Activated CD4-positive, alpha-beta T cell treated with anti-CD3 and anti-CD28 coated beads for 4 hours (primary cell): ENCODE measurements at places on chromosomes 1 and 21.

GRCh38 chr1:44655609-44656008 lies 18.7 kb downstream of the TMEM53 start:
- no peak for DNase-seq

DNA sequence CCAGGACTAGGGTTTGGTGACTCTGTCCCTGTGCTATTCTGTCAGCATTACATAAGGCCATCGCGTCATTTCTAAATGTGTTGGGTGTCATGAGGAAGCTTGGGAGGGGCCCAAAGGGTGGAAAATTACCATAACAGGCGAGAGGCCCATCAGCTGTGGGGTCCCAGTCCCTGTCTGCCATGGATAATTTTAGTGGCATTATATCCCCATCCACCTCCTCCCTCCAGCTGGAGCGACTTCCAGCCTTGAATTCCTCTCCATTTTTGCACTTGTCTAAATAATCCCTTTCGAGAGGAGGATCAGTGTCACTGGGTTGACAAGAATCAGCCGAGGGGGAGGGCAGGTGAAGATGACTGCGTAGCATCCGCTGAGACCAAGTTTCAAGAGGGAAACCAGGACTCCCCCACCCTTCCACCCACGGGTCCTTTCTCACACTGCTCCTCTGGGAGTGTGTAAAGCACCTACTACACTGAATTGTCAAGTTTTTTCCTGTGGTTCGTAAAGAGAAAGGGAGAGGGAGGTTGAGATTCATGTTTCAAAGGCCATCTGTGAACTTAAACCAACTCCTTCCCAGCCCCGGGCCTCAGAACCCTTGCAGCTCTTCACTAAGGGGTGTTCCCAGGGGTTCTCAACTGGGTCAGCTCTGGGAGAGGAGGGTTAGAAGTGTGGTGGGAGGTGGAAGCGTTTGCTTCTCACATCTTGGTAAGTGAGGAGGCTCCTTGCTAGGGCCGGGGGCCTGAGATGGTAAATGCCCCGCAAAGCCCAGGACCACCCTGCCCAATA lies 29.2 kb downstream of the VASH2 start:
- DNase-seq: peak; percentile 18

- no peak for DNase-seq
Observed at GRCh38 chr1:42006836-42007235, 88.1 kb upstream of the HIVEP3 start.

DNA sequence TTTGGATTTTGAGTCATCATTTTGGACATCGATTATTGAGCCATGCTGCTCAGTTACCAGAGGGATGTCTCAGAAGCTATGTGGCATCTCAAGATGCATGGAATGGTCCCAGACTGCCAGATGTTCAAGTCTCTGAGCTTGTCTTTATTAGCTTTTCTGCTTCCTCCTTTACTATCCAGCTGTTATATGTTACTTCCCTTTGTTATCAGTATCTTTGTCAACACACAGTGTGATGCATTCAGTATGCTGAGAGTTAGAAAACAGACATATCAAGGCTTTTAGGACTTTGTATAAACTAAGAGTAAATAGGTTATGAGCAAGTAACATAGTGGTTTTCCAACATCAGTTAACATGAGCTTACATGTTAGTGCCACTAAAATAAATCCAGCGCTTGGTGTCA lies 474.5 kb downstream of the DSCAM start:
- no peak for DNase-seq

GRCh38 chr1:51729824-51730301 lies 113.0 kb downstream of the OSBPL9 start:
- DNase-seq: no peak

DNA sequence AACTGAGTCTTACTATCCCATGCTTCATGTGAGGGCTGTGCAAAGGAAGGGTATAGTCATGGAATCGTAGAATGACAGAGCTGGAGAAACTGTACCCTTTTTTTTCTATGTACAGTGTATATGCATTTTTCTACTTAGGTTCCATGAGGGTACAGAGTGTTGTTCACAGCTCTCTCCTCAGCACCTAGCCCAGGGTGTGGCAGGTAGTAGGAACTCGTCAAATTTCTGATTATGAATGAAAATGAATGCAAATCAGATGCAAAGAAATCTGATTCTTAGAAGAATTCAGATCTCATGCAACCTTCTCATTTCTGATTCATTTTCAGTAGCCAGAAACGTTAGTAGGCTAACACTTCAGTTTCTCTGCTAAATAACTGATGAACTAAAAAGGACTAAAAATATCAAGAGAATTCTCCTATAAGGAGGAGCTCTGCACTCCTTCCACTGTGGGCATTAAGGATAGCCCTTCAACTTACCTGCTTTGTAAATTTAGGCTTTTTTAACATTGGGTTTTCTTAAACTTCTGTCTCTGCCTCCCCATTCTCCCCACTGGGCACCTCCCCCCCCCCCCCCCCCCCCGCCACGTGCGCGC lies 18.0 kb upstream of the HHAT start:
- DNase-seq: no peak

- no peak for DNase-seq
Observed at GRCh38 chr1:25676488-25676887, 59.9 kb downstream of the MAN1C1 start.

- DNase-seq: peak; percentile 51
Observed at GRCh38 chr21:45768011-45768739, 124.7 kb downstream of the PCBP3 start.

DNA sequence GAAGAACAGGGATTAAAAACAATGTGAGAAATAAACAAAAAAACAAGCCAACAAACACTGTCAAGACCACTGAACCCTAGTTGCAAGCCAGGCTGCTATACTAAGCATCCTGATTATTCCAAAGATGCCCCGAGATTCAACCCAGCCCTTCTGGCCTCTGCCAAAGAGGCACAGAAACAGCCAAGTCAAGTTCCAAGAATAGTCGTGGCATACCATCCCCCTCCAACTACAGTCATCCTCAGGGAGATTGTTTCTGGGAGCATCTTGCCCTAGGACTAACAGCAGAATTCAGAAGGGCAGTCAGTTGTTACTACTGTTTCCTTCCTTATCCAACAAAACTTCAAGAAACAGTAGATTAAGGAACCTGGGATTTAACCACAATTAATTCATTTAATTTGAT lies 52.3 kb downstream of the ABL2 start:
- no peak for DNase-seq

GRCh38 chr1:227317523-227318015 lies 723 bp downstream of the CDC42BPA start:
- DNase-seq: no peak
